Activated T-cell treated with anti-CD3 and anti-CD28 coated beads for 1 hour (primary cell): ENCODE measurements at places on chromosomes 12 and 14.

GRCh38 chr12:6607751-6608591 is 792 bp upstream of the CHD4 start:
- no peak for DNase-seq

GRCh38 chr12:107126796-107127481 is 33.6 kb upstream of the CRY1 start:
- no peak for DNase-seq

- DNase-seq, result no peak
These were observed 37.1 kb downstream of the LMO3 start for GRCh38 chr12:16568873-16569272.

DNA sequence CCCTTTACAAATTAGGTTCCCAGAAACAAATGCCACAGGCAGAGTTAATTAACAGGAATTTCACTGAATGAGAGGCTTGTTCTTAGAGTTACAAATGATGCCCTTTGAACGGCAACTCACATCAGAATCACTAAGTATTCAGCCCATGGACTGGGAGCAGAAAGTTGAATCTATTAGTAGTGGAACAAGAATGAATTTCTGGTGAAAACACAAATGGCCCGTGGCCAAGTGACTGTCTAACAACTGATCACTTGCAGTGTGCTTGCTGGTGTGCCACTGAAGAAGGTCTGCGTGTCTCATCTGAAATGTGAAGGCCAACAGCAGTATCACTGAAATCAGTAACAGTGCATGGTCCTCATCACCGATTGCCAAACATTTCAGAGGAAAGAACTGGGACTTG is 893.4 kb upstream of the TMEM132C start:
- no peak for DNase-seq

- DNase-seq, result no peak
These were observed 7.9 kb upstream of the TMBIM6 start for GRCh38 chr12:49733219-49734017.
